ENCODE measurements at places on chromosomes 1 and 21.

DNA sequence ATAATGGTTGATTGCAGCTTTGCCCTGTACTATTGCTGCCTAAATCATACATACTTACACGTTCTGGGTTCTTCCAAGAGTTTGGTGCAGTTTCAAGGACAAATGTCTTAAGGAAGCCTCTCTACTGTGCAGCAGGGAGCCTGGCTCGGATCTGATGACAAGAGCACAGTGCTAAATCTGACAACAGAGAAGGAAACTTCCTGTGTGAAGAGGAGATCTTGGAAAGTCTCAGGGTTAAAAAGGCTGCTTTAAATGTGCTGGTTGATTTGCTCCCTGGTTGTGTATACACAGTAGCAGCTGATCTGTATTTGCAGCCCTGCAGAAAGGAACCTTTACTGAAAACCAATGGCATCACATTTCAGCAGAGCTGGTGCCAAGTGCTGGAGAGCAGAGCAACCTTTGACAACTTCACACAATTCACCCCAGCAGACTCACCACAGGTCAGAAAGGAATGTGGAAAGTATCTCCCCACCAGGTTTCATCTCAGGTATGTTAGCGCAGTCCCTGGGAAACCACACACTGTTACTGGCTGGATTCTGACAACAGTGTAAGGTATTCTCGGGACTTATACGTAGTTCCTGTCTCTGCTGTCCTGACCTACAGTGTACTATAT lies 355.0 kb upstream of the ESRRG start:
- no peak for DNase-seq

DNA sequence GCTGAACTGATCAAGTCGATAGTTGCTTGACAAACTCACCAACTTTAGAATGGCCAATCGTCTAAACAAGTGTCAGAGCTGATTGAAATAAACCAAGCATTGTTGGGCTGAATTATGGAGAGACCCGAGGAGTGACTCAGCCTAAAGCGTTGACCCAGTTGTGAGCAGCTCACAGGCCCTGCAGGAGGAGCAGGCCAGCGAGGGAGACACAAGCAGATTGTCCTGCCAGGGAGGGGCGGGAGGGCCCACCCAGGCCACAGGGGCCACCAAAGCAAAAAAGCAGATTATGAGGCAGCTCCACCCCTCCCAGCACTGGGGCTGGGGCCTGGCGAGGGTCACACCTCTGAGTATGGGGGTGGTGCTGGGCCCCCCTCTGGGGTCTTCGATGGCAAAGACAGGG lies 10.1 kb upstream of the MATN1 start:
- no peak for DNase-seq

- no peak for DNase-seq
Observed at GRCh38 chr1:57132993-57133622, 167.3 kb upstream of the C8B start.

GRCh38 chr21:14685568-14685967 lies 139.5 kb upstream of the SAMSN1 start:
- no peak for DNase-seq

GRCh38 chr1:14140831-14141401 lies 440.9 kb downstream of the PRDM2 start:
- DNase-seq = no peak

- no peak for DNase-seq
Observed at GRCh38 chr1:224198572-224198971, 15.5 kb downstream of the DEGS1 start.

GRCh38 chr1:53430261-53430660 lies 28.9 kb upstream of the DMRTB1 start:
- no peak for DNase-seq

DNA sequence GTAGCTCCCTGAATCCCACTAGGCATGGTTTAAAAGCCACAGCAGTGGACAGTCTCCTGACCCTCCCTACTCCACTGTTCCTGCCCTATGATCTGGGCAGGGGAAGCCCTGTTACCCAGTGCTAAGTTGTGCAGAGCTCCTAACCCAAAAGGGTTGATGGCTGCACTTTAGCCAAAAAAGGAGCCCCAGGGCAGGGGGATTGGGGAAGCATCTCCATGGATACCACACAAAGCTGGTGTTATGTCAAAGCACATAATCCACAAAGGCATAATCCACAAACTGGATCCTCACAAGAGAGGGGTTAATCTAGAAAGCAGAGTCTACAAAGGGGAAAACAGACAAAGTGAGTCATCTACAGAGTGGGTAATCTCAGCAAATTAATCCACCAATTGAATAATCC lies 5.7 kb downstream of the RSPO1 start:
- no peak for DNase-seq
